ENCODE measurements at places on chromosomes 5 and 9. TPM values are rescaled to one million over a fixed set of nuclear protein-coding genes. Genes with fewer than 3 reads are reported as not detected.

Gene TIMD4
- not detected for total RNA-seq

Gene TGFBI
- total RNA-seq = 744 TPM

Gene OLFM1
- total RNA-seq = not detected

Gene RGS7BP
- not detected for total RNA-seq

Gene TAF11L10
- not detected for total RNA-seq

Gene DCTN3
- total RNA-seq = 180 TPM

Gene IRX2
- total RNA-seq = not detected

Measured in M059J (cell line).